ENCODE measurements at places on chromosomes 11 and 22.
A peak's percentile ranks its signal among the peaks of the same experiment; 100 is the strongest.

GRCh38 chr11:72240461-72241290, 3.3 kb downstream of the PHOX2A start:
- peak; percentile 53 for DNase-seq

DNA sequence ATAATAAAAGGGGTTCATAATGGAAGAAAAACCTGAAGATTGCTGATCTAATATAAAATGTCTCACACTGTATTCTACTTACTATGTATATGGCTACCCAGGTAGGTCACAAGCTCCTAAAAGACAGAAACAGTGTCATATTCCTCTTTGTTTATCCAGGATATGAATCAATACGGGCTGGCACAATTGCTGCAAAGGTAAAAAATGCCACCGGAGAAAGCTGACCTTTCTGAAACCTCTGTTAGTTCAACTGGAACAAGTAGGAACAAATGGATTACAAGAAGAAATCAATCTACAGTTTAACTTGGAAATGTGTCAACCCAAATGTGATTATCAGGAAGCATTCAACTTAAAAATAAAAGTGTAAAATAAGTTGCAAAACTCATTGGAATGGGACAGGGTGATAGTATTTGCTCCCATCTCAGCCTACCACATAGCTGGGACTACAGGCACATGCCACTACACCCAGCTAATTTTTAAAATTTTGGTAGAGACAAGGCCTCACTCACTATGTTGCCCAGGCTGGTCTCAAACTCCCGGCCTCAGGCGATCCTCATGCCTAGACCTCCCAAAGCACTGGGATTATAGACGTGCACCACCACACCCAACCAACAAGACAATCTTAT, 27.6 kb downstream of the SLC35F2 start:
- no peak for DNase-seq

DNA sequence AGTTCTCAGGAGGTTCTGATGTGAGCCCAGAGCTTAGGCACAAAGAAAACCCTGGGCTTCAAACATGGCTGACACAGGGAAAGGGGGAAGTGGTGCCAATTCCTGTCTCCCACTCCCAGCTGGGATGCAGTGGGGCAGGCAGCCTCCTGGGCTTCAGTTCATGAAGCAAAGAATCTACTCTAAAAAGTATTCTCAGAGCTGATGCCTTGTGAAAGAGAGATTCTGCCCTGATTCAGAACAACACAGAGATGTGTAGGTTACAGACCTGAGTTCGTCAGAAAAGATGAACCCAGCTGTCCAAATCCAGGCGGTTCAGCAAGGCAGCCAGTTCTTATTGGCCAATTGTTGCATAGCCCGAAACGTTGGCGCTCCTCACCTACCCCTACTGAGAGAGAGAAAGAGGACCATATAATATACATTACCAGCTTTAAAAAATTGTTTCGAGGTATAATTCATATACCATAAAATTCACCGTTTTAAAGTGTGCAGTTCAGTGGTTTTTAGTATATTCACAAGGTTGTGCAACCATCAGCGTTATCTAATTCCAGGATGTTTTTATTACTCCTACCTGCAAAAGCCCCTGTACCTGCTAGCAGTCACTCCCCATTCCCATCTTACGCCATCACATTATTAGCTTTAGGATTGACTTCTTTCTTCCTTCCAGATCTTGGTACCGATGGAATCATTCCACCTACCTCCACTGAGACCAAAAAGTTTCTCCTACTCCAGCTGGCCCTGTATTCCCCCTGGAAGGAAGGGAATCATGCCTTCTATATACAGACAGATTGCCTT, 7.2 kb upstream of the TLCD5 start:
- no peak for DNase-seq

- no peak for DNase-seq
These were observed 28.0 kb downstream of the TST start for GRCh38 chr22:36991206-36991605.

- no peak for DNase-seq
These were observed 104.2 kb downstream of the TEAD1 start for GRCh38 chr11:12778240-12778905.

DNA sequence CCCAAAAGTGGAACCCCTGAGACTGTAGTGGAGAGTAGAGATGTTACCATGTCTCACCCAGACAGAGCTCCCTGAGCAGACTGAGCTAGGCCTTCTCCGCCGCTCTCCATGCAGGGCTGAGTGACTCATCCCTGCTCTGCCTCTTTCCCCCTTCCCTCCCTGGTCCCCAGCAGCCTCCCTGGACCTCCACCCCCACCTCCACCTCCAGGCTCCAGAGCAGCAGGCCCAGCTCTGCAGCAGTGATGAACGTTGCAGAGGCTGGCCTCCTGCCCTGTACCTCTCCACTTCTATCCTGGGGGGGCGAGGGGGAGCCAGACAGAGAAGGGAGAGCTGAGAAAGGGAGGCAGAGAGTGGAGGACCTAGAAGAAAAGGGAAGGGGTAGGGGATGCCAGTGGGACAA, 19.3 kb upstream of the ARAP1 start:
- peak; percentile 71 for DNase-seq

GRCh38 chr22:19105456-19105855, 16.8 kb downstream of the DGCR2 start:
- DNase-seq: no peak

DNA sequence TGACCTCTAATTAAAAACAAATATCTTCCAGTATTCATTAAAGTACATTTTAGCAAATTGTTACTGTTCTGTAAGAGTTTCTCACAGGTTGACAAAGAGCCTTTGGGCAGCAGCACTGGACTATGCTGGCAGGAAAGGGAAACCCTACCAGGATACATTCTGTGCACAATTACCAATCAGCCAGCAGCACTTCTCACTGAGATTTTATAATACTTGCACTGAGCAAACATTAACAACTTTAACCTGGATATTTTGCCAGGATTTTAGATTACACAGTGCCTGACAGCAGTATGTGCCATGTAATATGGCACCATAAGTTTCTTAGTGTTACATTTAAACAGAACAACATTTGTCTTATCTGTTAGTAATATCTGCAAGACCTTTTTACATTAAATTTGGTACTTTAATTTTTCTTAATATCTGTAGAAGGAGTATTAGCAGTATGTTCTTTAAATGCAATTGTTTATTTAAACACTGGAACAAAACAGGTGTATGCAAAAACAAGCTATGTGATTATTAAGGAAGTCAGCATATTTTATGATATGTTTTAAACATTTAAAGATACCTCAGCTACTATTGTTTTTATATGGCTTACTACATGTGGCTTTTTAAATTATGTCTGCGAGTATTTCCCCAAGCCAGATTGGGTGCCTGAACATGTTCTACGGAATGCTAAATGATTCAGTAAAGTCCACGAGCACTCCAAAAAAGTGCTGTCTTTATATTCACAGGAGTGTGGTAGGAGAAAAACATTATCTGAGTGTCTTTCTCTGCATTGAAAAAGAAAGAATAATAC, 699.0 kb upstream of the LUZP2 start:
- DNase-seq: no peak

DNA sequence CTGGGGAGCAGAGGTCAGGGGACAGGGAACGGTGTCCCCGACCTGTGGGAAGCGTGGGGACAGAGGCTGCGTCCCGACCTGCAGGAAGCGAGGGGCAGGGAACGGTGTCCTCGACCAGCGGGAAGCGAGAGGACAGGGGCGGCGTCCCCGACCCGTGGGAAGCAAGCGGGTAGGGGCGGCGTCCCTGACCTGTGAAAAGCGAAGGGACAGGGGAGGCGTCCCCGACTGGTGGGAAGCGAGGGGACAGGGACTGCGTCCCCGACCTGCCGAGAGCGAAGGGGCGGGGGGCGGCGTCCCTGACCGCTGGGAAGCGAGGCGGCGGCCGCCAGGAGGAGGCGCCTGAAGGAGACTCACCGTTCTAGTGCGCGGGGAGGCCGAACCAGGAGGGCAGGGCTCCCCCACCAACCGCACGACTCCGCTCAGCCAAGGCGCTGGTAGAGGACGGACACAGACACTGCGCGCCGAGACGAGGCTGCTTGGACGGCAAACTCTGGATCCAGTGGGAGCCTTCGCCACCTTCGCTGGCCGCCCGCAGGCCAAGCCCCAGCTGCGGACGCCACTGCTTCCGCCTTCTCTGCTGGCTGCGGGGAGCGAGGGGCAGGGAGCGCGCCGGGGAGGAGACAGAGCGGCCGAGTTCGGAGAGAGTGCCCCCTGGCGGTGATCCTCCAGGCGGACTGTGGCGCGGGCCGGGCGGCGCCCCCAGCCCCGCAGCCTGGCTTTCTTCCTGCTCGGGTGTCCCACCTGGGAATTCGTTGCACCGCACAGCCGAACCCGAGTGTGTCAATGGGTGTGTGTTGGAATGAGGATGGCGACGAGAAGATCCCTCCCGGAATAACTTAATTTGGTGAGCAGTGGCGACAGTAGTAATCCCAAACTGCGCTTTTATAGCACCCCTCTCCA, at the start of gene TRAF6:
TRAF6 (minus strand) TSS at position 579 of the 900 bp plus-strand sequence. CDS start 8,757 bp downstream, outside the sequence.
- DNase-seq: peak; percentile 92

GRCh38 chr11:120079750-120080610, 57.9 kb downstream of the TRIM29 start:
- no peak for DNase-seq

Data from AG08396 (cell line).